ENCODE measurements at places on chromosomes 2 and 18.
A peak's percentile ranks its signal among the peaks of the same experiment; 100 is the strongest.

DNA sequence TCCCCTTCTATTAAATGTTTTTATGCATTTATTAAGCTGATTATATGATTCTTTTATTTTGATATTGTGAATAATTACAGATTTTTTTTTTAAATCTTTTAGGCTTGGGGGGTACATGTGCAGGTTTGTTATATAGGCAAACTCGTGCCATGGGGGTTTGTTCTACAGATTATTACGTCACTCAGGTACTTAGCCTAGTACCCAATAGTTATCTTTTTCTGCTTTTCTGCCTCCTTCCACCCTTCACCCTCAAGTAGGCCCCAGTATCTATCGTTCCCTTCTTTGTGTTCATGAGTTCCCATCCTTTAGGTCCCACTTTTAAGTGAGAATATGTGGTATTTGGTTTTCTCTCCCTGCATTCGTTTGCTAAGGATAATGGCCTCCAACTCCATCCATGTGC lies 92.2 kb upstream of the CWC22 start:
- DNase-seq, result no peak

DNA sequence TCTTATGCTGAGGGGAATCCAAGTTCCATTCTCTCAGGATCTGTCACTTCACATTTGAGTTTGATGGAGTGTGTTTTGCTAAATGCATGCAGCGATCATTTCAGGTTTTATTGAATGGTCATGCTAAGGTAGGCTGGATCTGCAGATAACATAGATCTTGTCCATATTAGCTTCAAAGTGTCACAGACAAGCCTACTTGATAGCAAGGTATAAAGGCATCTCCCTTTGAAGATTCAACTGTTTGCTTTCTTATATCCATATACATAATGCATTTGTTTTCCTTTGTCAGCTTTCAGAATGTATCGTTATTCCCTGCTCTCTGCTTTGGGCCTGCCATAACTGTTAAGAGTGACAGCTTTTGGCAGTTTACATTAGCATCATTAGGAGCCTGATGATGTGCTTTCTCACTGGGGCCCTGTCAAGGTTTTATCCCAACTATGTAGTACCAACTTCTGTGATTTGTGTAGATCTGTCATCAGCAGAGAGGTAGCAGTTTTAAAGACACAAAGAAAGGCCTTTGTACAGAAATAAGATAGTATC lies 604.3 kb upstream of the CDH7 start:
- no peak for DNase-seq

DNA sequence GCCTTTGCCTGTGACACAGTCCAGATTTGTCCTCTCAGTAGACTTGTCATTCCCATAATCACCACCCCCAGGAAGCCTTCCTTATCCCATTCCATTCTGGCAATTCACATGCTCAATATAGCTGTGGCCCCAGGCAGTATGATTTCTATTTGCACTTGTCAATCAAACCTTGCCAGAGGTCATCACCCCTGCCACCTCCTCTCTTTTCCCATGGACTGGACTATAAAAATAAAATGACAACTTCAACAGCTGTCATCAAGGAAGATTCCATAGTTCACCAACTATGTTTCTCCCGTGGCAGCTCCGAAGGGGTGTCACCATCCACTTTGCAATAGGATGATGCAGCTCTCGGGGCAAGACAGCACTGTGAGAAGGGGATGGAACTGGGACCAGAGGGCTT lies 255.7 kb downstream of the CELF4 start:
- no peak for DNase-seq

DNA sequence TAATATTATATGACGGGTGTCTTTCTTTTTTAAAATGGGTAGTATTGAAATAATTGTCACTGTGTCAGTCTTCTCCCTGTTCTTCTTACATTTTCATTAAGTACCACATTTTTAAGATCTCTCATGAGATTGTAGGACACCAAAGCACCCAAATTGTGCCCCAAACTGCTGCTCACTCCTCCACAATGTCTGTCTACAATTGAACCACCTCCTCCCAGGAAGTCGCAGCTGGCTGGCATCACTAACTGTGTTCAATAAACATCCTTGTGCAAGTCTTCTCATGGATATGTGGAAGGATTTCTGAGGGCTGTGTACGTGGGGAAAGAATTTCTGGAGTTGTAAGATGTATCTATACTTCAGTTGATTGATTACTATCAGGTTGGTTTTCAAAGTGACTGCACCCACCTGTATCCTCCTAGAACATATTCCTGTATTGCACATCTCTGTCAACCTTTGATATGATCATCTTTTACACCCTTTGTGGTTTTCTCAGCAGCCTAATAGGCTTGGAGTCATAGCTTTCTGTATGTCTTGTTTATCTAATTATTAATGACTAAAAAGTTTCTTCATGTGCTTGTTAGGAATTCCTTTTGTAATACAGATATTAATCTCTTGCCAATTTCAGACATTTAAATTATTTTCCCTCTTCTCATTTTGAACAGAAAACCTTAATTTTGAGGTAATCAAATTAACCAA lies 774.9 kb downstream of the RNF144A start:
- DNase-seq, result no peak

DNA sequence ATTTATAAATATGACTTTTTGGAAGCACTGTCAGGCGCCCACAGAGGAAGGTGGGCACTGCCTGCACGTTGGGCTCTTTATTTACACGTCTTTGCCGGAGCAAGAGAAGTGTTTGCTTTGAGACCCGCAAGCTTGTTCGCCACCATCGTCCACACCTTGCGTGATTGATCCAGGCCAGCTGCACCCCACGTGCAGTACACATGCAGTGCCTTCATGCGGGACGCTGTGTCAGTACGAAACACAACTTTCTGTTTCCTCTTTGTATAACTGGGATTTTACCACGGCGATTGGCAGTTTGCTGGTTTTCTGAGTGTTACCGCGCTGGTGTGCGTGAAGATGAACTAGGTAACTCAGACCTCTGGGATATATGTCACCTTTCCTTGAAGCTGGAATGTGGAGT lies 571.0 kb upstream of the SALL3 start:
- DNase-seq, result no peak

- no peak for DNase-seq
Observed at GRCh38 chr2:42001711-42002201, 46.1 kb upstream of the PKDCC start.

- DNase-seq, result no peak
Observed at GRCh38 chr2:237333748-237334147, 80.2 kb downstream of the COL6A3 start.

DNA sequence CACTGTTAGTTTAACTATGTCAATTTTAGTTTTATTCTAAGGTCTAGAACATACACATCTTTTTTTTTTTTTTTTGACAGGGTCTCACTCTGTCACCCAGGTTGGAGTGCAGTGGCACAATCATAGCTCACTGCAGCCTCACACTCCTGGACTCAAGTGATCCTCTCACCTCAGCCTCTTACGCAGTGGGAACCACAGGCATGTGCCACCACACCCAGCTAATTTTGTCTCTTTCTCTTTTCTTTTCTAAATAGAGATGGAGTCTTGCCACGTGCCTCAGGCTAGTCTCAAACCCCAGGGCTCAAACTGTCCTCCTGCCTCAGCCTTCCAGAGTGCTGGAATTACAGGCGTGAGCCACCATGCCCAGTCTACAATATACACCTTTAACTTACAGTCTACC lies 69.5 kb upstream of the CHRNA1 start:
- DNase-seq, result no peak

- DNase-seq, result peak; percentile 29
Observed at GRCh38 chr2:6810961-6811360, 54.7 kb downstream of the CMPK2 start.

- no peak for DNase-seq
Observed at GRCh38 chr2:169108099-169108884, 38.9 kb downstream of the DHRS9 start.

DNA sequence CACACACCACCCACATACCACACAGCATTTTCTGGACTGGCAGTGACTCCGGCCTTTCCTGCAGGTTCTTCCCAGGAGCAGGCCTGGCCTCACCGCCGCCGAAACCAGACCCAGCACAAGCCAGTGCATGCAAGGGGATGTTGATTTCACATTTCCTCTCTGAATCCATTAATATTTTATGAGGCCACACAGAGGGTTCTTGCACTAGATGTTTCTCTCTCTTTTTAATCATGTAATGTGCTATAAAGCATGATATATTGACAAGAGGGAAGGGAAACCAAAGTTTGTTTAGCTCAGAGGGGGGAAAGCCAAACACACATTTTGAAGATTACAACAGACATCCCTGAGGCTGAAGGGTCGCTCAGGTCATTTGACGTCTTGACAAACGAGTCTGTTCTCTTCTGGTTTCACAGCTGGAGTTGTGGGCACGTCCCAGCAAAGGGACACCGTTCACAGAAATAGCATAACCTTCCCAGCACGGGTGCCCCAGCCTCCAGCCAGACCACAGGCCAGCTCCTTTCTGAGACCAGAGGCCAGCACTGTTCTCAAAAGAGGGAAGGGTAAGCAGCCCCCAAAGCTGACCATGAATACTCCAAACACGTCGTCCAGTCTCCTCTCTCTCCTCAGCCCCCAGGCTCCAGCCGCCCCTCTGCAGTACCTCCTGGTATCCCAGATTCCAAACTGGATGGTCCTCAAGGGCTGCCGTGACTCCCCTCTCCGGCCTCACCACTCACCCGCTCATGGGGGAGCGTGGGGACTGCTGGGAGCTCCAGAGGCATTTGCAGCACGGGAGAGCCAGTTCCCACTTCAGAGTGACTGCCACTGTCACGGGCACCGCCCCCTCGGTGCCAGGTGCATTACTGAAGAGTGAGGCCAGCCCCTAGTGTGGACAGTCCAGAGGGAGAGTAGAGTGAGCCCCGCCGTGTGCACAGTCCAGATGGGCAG lies 340.3 kb upstream of the SALL3 start:
- no peak for DNase-seq

- DNase-seq, result no peak
Observed at GRCh38 chr18:13973061-13973575, 57.8 kb upstream of the MC2R start.

DNA sequence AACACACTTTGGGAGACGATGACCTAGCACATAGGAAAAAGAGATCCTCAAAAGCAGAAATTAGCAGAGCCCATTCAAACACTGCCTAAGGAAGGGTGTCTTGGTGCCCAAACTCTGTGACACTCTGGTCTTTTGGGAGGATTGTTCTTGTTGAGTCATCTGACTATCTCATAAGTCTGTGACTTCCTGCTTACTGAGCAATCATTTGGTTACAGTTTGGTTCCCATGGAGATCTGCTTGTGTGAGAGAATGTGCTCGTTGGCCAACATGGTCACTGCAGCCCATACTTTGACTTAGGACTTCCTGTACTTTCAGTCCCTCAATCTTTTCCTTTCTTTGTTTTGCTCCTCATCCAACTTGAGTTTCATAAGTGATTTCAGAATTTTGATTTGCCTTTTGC lies 602.9 kb downstream of the NYAP2 start:
- no peak for DNase-seq

DNA sequence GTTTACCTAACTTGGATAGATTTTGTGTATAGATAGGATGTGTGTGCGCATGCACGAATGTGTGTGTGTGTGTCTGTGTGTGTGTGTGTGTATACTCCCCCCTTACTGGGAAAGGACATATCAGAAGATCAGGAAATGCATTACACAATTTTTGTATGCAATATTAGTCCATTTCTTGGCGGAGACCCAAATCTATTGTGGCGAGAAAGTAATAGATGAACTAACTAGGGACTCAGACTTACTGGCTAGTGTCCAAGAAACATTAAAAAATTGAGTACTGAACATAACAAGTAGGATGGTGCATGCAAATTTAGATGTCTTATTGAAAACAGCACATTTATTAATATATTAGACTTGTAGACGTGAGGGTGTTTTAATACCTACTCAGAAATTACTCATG lies 1036.5 kb upstream of the FANCL start:
- DNase-seq, result no peak

DNA sequence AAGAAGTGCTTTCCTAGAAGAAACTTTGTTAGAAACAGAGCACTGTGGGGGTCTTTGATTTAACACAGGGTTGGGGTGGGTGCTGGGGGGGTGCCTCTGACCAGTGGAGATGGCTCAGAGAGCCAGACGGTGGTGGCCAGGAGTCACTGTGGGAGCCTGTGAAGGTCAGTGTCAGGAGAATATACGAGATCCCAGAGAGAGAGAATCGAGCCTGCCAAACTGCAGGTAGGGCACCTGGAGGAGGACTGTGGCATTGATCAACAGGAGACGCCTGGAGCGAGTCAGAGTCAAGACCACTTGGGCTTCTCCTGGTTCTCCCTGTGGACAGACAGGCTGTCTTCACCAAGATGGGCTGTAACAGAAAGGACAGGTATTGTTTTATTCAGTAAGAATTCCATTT lies 136.5 kb upstream of the TWIST2 start:
- DNase-seq, result no peak

GRCh38 chr2:238949710-238950345 lies 101.9 kb downstream of the TWIST2 start:
- no peak for DNase-seq

DNA sequence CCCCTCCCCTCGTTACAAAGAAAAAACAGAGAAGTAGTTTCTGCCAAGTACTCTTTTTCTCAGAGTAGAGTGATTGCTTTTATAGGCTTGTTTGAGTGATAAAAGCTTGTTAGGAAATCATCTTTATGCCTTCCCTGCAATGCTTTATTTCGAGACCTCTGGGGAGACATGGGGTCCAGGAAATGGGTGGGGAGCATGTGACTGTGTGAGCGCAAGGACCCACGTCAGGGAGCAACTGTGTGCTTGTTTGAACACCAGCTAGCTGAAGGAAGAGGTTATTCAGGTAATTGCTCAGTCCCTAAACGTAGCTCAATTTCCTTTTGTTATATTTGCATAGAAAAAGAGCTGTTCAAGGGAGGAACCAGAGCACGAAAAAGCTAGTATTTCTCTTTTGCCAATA lies 187.3 kb downstream of the FAM210A start:
- peak; percentile 58 for DNase-seq

DNA sequence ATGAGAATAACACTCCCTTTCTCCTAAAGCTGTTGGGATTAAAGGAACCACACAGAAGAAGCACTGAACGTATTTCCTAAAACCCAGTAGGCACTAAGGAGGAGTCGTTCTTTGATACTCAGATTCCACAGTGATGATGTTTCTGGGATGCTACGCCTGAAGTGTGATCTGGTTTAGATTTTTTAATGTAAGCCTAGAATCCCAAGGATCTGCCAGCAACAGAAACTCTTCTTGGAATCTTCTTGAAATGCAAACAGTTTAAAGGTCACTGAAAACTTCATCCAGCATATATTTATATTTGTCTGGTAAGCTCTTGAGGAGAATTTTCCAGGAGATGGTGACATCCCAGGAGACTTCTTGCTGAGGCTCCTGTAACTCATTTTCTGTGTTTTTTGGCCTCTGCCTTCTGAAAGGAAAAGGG lies 247.6 kb upstream of the TRIB2 start:
- DNase-seq, result no peak

GRCh38 chr18:57819671-57820460 lies 16.8 kb upstream of the ATP8B1 start:
- no peak for DNase-seq

DNA sequence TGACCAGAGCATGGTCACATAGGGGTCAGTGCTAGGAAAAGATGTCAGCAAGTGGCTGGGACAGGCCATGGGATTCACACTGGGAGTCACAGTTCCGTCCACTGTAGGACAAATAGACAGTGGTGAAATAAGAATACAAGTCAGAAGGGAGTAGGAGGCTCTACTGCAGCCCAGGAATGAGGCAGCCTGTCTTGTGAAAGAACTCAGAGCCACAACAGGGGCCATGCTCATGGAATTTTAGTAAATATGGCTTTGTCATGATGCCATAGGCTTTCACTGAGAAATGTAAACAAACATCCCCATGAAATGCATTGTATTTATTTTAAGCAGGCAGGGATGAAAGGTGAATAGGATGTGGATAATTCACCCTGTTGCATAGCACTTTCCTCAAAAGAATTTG lies 504.3 kb downstream of the SOX11 start:
- DNase-seq, result no peak

GRCh38 chr2:96596596-96596995 lies 41.5 kb downstream of the KANSL3 start:
- no peak for DNase-seq

- DNase-seq, result no peak
Observed at GRCh38 chr2:68385907-68386287, 20.8 kb downstream of the PLEK start.

Measured in C1 segment of cervical spinal cord (tissue), 14 donors.